Amniotic epithelial cell (primary cell): ENCODE measurements at places on chromosomes 2 and 18.

DNA sequence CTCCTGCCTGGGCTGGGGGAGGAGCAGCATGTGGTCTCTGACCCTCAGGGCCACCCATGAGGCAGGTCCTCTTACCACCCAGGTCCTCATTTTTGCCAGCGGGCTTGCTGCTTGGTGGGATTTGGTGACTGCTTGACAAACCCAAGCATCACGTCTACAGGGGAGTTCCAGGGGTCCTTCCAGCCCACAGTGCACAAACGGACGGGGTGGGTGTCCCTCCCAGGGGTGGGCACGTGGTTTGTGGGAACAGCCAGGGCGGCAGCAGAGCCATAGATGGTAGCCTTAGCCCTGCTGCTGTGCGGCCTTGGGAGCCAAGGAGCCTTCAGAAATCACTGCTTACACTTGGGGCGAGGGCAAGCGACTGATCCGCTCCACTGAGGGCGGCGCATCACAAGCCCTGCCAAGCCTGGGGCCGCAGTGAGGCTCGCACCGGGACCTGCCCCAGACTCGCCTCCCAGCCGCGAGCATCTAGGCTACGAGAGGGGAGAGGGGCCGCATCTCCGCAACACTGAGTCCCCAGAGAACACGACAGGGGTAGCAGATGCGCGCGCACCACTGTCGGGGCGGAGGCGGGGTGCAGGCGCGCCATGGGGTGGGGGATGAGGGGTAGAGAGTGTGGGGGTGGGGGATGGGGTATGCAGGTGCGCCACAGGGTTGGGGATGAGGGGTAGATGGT, 36.9 kb downstream of the SNED1 start:
- no peak for DNase-seq

- no peak for DNase-seq
Measured at GRCh38 chr2:191436368-191437055, 191.3 kb downstream of the MYO1B start.

DNA sequence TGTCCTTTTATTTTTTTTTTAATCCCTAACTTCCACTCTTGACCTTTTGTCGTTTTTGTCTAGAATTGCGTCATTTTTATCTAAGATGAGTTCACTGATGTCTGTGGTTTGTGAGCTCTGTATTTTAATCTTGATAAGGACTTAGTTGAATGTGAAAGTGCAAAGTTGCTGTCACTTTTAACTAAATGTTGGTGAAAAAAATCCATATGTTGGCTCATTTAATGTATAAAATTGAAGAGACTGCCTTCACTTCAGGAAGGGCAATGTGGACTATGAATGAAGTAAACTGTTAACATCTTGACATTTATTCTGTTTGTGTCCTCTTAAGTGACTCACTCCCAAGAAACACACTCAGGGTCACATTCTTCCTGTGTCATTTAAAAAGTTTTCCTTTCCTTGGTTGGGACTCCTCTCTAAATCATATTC, 256.6 kb upstream of the RASGRP3 start:
- peak; percentile 82 for DNase-seq

- no peak for DNase-seq
Measured at GRCh38 chr2:67904966-67905365, 157.8 kb downstream of the C1D start.

DNA sequence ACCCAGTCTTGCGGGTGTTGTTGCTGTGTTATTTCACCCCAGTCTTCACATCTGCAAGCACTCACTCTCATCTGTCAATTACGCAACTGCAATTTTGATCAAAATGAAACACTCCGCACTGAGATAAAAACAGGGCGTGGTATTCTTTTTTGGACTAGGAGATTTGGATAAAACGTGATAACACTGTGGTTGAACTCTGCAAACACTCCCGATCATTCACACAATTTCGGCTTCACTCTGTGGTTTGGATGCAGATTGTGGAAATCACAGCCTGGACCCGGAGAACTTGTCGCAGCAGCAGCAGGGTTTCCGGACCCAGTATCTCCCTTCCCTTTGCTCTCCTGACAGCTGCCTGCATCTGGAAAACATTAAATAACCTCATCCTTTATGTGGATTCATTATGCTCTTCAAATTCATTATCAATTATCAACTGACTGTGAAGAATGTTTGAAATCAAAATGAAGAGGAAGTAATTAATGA, 49.4 kb upstream of the APCDD1 start:
- no peak for DNase-seq

DNA sequence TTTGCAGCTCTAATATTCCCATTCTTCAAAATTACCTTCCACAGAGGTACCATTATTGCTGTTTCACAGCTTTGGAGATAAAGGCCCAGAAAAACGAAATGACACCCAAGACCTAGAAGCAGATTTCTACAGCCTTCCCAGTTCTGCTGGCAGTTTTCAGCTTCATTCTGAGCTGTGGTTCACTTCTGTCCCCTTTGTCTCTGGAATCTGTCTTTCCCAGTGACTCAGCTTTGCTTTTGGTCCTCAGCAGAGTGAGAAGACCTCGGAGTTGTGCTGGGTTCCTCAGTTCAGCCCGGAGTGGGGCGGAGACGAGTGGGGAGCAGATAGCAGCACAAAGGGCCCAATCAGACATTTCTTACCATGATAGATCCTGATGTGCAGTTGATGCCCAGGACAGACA, 180.7 kb upstream of the CXCR4 start:
- no peak for DNase-seq

DNA sequence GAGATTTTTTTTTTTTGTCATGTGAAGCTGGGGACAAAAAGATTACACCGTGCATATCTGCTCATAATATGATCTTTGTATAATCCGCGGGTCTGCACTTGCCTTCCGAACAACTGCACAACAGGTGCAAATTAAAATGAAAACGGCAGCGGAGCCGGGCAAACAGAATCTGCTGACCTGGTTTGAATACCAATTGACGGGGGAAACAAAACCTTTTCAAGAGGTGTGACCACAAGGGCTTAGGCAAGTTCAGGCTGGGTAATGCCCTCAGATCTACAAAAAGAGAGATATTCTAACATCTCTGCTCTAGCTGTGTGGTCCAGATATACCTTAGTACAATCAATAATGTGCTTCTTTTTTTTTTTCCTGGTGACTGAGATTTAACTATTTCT, 88.5 kb downstream of the ZEB2 start:
- no peak for DNase-seq

- DNase-seq: no peak
Measured at GRCh38 chr2:240203031-240203787, 62.8 kb upstream of the OTOS start.

GRCh38 chr18:74990563-74991081, 218.3 kb downstream of the PTGR3 start:
- DNase-seq: no peak

DNA sequence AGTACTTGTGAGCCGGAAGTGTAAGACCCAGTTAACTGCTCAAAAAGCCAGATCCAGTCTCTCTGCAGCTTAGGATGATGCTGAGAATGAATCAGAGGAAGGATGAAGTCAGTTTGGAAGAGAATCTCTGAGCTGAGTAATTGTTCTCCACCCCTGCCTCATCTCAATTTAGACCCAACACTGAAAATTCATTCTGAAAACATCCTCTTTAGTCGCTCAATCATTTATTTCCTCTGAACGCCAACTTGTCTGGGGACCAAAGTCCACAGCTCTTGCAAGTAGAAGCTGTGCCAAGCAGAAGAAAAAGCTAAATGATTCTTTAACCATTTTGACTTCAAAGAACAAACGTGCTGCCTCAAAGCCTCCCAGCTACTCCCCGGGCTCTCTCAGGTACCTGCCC, 177.1 kb upstream of the KLHL29 start:
- no peak for DNase-seq

GRCh38 chr2:113705982-113706523, 50.4 kb downstream of the SLC35F5 start:
- no peak for DNase-seq

- DNase-seq: no peak
Measured at GRCh38 chr2:179581605-179582004, 279.8 kb downstream of the ZNF385B start.

- DNase-seq: no peak
Measured at GRCh38 chr2:146496248-146496647, 1348.6 kb upstream of the ACVR2A start.

DNA sequence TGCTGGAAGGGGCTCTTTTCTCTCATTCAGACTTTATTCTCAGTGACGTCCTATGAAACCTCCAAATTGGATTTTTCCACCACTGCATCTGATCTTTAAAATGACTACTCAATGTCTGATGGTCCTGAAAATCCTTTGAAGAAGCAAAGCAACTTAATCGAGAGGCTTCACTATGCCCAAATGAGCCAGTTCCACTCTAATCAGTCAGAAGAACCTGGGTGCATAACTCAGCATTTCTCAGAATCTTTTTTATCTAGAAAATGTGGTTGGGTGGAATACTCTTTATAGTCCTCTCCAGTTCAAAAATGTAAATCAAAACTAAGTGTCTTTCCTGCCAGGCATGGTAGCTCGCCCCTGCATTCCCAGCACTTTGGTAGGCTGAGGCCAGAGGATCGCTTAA, 60.7 kb downstream of the PRELID3A start:
- DNase-seq: peak; percentile 29

GRCh38 chr18:13232086-13232917, 13.7 kb downstream of the LDLRAD4 start:
- DNase-seq: no peak

DNA sequence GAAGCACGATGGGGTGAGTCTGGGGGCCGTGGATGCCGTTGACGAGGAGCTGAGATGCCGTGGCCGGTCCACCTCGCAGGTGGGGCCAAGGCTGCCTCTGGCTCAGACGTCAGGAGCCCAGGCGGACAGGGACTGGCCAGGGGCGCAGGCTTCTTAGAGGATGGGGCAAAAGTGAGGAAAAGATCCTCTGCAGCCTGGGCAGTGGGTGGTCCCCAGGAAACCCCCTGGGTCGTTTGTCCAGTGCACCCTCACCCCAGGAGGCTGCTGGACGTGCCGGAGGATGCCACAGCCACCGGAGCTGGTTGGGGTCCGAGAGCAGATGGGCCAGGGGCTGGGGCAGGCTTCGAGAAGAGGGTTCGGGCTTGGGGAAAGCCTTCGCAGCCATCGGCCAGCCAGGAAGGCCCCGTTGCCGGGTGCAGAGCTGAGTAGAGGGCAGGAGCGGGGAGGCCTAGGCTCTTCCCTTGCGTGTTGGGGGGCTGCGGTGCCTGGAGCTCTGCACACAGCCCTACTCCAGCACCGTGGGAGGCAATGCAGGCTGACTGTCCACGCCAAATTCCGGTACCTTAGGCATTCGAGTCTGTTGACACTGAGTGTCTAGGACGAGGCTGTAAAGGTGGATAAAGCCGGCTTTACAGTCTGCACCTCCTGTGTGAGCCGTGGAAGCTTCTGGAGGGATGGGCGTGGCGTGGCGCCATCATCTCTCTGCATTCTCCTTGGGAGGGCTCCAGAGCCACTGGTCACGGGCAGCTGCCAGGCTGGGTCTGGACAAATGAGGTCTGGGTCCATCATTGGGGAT, 18.8 kb downstream of the GPC1 start:
- no peak for DNase-seq

DNA sequence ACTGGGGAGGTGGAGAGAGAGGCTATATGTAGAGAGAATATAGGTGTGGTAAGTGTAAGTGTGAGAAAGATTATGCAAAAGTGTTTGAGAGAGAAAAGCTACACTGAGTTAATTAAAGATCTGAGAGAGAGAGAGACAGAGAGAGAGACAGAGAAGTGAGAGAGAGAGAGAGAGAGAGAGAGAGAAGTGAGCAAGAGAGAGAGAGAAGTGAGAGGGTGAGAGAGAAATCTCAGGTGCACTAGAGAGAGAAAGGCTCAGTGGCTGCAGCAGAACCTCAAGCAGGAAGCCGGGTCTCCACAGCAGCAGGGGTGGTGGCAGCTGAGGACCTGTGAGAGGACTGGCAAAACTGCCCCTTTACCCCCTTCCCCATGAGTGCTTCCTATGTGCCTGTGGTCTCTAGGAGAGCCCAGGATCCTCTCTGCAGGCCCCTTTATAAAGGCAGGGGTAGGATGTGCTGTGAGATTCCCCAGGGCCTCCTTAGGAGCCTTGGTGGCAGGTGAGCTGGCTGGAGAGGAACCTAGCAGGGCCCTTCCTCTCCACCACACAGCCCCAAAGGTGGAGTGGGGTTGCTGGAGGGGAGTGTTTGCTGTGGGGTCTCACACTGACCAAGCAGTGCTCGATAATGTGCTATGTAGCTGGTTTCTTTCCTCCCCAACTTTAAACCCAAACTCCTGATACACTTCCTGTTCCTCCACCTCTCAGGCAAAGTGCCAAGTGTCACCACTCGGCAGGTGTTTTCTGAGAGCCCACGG, 52.6 kb downstream of the SLC4A5 start:
- DNase-seq: no peak
